Lower leg skin (tissue), 4 donors: ENCODE measurements at places on chromosomes 1 and 21. TPM values are rescaled to one million over a fixed set of nuclear protein-coding genes. Genes with fewer than 3 reads are reported as not detected.

DNA sequence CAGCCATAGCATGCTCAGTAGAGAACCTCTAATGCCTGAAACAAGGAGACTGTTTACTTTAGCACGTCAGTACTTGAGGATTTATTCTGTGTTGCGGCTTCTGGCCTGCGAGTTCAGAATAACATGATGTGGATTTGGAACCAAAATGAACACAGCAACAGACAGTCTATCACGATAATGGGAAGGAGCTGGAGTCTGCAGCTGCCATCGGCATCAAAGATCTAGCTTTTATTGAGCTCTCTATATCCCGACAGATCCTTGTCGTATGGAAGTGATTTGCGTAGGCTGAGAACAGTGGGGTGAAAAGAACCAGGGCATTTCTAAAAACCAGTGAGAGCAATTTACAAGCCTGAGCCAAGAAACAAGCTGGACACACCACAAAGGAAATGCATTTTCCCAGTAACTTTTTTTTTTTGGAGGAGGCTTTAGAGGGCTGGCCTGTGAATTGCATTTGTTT is 294.2 kb downstream of the KIF26B start:
- no peak for DNase-seq

Gene AMPD1
- not detected for total RNA-seq

DNA sequence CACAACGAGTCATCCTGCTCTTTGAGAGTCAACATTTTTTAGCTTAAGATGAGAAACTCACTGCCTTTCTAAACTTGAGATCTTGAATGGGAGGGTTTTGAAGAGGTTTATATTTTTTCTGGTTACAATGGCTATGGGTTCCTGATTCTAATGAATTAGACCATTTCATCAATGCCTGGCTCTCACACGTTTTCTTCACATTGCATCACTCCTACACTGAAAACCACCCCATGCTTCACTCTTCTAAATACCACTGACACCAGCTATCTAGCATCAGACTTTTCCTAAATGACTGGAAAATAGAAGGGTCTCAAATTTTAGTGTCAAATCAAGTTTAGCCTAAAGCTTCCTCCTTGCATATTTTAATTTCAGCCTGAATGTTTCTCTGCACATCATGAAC is 606.1 kb upstream of the USP24 start:
- no peak for DNase-seq

- no peak for DNase-seq
Observed at GRCh38 chr1:100511058-100511457, 26.9 kb upstream of the GPR88 start.

Gene PSEN2
- total RNA-seq: 18.4 TPM

Gene C1QA
- 23.2 TPM for total RNA-seq

- DNase-seq: no peak
Observed at GRCh38 chr1:179953974-179954492, 577 bp upstream of the CEP350 start.

DNA sequence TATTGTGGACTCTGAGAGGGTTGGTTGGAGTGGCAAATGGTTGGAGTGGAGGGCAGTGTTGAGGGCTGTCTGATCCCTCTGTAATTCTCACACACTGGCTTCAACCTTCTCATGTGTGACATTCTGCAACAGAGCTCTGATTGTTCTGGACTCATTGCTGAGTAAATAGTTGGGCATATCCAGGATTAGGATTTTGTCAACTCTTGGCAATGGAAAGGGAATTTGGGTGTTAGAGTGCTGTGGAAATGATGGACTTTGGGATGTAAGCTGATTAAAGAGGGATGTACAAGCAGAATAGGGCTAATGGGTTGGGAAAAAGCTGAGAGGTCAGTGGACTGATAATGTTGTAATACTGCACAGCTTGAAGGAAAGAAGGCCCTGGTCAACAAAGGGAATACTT is 16.5 kb downstream of the TLCD4 start:
- DNase-seq: no peak

GRCh38 chr21:38591218-38591537 is 92.9 kb upstream of the ERG start:
- no peak for DNase-seq

GRCh38 chr1:239861985-239862384 is 229.7 kb upstream of the FMN2 start:
- DNase-seq: no peak
